Ascending aorta (tissue), 2 donors: ENCODE measurements at places on chromosomes 5 and 9. TPM values are rescaled to one million over a fixed set of nuclear protein-coding genes. Genes with fewer than 3 reads are reported as not detected.

DNA sequence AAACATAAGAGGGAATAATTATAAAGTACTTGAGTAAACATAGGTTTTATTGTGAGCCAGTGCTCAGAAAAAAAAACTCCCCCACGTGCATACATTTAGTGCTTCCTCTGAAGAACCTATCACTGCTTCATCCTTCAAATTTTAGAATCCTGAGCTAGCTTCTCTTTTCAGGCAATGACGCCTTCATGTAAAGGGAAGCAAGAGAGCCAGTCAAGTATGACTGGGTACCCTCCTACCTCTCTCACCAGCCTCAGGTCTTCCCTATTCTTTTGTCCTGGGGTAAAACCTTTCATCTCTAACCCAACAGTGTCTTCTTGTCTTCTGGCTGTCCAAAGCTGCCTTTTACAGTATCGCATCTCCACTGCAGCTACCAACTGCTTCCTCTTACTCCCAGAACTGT lies 32.0 kb downstream of the PLPP1 start:
- DNase-seq, result no peak

DNA sequence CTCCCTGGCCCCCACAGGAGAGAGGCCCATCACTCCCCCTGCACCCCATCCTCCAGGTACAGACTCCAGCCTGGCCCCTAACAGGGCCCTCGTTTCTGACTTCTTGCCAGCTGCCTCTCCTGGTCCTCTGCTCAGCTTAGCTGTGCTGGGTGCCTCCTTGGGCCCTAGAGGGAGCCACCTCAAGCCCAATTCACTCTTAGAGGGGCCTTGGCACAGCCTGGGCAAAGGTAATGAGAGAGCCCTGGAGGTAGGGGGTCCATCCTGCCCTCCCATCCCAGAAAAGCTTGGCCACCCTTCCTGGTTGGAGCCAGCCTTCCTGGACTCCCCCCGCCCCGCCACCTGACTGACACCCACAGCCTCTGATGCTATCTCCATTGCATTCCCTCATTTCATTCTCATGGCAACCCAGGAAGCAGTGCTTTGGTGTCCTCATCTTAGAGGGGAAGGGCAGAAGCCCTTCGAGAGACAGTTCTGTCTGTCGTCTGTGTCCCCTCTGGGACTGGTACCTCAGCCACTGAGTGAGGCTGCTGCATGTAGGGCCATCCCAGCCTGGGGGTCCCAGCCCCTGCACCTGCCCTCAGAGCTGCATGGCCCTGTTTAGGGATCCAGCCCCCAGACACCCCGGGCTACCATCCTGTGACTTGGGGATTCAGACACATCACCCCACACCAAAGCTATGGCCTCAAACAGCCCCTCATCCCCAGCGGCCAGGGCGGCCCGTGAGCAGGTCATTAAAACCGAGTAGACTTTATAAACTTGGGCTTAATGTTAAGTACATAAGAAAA lies 95.5 kb downstream of the BARX1 start:
- DNase-seq, result no peak

Gene GLE1
- 6.3 TPM for total RNA-seq

GRCh38 chr5:1322036-1322900 lies 22.6 kb downstream of the CLPTM1L start:
- DNase-seq, result peak; percentile 54
